ENCODE measurements at places on chromosomes 13 and 19.

DNA sequence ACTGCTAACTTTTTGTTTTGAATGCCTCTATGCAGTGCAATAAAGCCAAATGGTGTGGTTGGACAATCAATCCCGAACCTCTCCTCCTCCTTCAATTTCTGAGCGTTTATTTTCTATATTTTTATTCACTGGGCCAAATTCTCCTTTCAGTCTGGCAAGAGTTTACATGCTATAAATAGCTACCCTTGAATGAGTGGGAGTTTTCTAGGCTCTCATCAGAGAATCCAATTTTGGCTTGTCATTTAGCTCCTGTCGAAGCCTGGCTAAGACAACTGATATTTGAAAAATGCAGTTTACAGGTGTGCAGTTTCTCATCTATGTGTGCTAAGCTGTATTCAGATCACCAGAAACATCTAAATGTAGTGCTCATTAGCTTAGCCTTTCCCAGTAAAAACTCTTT is 61.8 kb downstream of the OLFM4 start:
- no peak overlapping the region for H3K4me3 ChIP-seq
- peaks cover 5% of the 10 kb centered on the region for H3K27me3 ChIP-seq
- DNase-seq: no peak
- H3K27ac ChIP-seq: no peak overlapping the region
- no peaks in the 10 kb centered on the region for H3K36me3 ChIP-seq

- no peaks in the 10 kb centered on the region for H3K36me3 ChIP-seq
- no peaks in the 10 kb centered on the region for H3K4me1 ChIP-seq
- no peak overlapping the region for H3K4me3 ChIP-seq
- DNase-seq: peak; percentile 51
- H3K27me3 ChIP-seq: no peaks in the 10 kb centered on the region
These were observed 33.0 kb downstream of the CRYL1 start for GRCh38 chr13:20492641-20493040.

DNA sequence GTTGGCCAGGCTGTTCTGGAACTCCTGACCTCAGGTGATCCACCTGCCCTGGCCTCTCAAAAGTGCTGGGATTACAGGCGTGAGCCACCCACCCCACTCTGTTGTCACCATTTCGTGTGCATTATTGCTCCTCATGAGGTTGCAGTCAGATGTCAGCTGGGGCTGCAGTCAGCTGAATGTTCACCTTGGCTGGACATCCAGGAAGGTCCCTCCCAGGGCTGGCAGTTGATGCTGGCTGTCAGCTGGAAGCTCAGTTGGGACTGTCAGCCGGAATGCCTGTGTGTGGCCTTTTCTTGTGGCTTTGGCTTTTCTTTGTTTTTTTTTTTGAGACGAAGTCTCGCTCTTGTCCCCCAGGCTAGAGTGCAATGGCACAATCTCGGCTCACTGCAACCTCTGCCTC is 6.6 kb downstream of the MEGF8 start:
- H3K36me3 ChIP-seq: no peaks in the 10 kb centered on the region
- DNase-seq: no peak
- no peak overlapping the region for H3K27ac ChIP-seq
- peaks cover 20% of the 10 kb centered on the region for H3K4me1 ChIP-seq
- no peak overlapping the region for H3K4me3 ChIP-seq

GRCh38 chr13:31955101-31955500 is 76.5 kb upstream of the FRY start:
- DNase-seq: no peak
- H3K4me1 ChIP-seq: peaks cover 15% of the 10 kb centered on the region
- H3K27me3 ChIP-seq: no peaks in the 10 kb centered on the region
- H3K4me3 ChIP-seq: no peak overlapping the region
- H3K36me3 ChIP-seq: no peaks in the 10 kb centered on the region

GRCh38 chr13:87669379-87669978 is 1.7 kb upstream of the SLITRK5 start:
- no peak overlapping the region for H3K27ac ChIP-seq
- peaks cover 10% of the 10 kb centered on the region for H3K27me3 ChIP-seq
- H3K36me3 ChIP-seq: no peaks in the 10 kb centered on the region

DNA sequence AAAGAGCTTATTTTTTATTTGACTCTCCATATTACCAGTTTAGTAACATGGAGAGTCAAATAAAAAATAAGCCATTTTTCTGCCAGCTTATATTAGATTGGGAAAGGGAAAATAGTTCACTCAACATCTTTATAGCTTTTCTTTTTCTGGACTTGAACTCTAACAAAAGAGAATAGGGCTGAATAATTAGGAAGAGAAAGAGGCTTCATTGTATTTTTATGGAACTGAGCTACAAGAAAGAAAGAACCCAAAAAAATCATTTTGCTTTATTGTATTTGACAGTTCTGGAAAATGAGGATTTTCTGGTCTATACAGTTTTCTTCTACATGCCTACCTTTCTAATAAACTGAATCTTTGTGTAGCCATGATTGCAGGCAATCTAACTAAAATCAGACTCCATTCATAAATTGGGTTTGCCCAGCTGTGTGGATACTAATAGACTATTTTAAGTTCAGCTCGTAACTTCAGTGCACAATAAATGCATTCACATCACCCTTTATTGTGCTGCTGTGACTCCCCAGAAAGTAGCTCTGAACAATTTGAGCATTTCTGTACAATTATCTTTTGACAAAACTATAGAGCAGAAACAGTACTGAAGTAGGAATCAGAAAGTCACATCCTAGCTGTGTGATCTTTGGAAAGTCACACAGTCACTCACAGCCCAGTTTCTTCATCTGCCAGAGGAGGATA is 115.3 kb downstream of the STOML3 start:
- no peaks in the 10 kb centered on the region for H3K4me1 ChIP-seq
- no peak for DNase-seq
- no peaks in the 10 kb centered on the region for H3K36me3 ChIP-seq
- H3K4me3 ChIP-seq: no peak overlapping the region
- H3K27ac ChIP-seq: no peak overlapping the region
